Eye (tissue), 1 donor: ENCODE measurements at places on chromosomes 1 and 21.

GRCh38 chr1:51897699-51898031 lies 19.1 kb upstream of the NRDC start:
- DNase-seq: no peak

DNA sequence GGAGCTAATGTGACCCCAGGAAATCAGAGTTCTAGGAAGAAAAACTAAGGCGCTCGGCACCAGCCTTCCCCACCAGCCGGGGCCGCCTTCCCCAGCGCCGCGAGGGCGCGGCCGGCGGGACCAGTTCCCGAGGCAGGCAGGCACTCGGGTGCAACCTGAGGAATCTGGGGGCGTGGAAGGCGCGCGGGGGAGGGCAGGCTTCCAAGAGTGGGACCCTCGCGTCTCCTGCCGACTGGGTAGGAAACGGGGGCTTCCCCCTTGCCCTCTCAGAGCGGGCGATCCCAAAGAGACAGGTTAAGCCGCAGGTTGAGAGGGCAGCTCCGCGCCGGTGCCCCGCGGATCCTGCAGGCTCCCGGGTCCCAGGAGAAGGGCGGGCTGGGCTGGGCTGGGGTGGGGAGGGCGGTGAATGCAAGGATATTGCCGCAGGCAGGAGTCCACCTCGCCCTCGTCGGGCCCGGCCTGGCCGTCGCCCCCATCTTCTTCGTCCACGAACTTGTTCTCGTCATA lies 431 bp downstream of the ARPC5 start:
- no peak for DNase-seq

DNA sequence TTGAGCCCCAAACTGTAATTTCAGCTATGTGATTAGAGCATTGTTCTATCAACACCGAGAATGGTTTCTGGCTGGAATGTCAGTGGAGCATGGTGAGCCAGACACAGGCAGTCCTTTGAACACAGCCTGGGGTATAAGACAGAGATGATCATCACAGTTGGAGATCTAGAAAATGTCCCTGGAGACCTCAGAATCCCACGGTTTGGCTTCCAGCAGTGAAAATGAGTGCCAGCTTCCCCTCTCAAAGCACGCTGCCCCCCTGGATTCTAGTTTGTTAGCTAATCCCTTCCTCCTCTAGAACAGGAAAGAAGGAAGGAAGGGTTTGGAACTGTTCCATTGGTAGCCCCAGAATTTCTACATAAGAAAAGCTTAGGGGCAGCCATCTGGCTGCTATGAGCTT lies 59.9 kb upstream of the JAK1 start:
- DNase-seq: no peak

DNA sequence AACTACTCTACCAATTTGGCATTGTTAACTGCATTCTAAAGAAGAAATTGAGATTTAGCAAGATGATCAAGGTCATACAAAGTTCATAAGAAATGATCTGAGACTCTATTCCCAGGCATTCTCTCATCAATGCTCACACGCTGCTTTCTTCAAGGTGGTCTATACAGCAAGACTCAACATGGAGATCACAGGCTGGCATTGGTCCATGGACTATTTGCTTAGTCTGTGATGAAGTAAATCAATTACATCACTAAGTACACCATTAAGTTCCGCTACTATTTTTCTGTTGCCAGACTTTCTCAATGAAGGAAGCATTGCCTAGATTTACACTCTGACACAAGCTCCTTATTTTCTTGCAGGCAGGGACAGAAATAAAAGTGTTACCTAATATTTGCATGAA lies 51.9 kb upstream of the CYP2J2 start:
- peak; percentile 33 for DNase-seq

DNA sequence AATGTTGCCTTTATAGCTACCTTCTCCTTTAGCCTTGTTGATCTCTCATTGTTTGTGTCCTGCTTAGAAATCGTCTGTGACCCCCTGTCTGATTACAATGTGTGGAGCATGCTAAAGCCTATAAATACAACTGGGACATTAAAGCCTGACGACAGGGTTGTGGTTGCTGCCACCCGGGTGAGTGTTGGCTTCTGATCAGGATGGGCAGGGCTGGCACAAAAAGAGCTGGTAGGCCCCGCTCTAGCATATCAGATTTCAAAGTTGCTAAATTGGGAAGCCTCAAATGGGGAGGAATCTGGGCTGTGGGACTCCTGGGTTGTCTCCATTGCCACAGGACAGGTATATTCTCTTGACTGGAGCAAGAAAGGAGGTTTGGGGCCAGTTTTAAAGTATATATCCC lies 8.4 kb downstream of the NCSTN start:
- DNase-seq: no peak

DNA sequence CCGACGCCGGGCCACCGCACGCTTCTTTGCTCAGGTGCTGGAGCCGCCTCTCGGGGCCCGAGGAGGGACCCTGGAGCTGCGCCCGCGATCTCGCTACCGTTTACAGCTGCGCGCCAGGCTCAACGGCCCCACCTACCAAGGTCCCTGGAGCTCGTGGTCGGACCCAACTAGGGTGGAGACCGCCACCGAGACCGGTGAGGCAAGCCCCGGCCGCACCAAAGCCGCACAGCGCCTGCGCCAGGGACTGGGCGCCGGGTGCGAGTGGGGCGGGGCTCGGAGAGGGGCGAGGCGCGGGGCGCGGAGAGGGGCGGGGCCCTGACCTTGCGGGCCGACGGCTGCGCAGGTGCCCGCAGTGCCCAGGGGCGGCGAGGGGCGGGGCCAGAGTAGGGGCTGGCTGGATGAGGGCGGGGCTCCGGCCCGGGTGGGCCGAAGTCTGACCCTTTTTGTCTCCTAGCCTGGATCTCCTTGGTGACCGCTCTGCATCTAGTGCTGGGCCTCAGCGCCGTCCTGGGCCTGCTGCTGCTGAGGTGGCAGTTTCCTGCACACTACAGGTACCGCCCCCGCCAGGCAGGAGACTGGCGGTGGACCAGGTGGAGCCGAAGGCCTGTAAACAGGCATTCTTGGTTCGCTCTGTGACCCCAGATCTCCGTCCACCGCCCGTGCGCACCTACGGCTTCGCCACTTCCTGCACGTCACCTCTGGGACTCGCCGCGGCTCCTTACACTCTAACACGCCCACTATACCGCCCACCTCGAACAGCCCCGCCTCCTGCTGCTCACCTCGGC lies 9.8 kb upstream of the CDC20 start:
- DNase-seq: peak; percentile 93

- DNase-seq: no peak
These were observed 37.2 kb upstream of the SLC6A9 start for GRCh38 chr1:44068442-44068921.

- peak; percentile 32 for DNase-seq
These were observed 88.3 kb downstream of the S1PR1 start for GRCh38 chr1:101325144-101325543.

- DNase-seq: peak; percentile 85
These were observed 8.2 kb downstream of the SYTL1 start for GRCh38 chr1:27349784-27350662.

DNA sequence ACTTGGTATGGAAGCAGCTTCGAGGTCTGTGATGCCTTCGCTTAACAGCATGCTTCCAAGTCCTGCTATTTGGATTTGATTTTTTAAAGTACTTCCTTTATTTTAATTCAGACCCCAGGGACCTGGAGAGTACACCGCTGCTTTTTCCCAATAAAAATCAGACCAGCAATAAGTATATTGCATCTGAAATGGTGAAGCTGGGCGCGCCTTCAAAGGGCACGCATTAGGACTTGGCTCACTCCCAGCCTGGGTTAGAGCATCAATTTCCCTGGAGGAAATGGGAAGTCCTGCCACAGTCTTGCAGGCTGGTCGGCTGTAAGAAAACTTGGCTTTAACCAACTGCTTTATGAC lies 325.1 kb downstream of the RRAGC start:
- DNase-seq: no peak
